ENCODE measurements at places on chromosomes 13 and 19. TPM values are rescaled to one million over a fixed set of nuclear protein-coding genes. Genes with fewer than 3 reads are reported as not detected.

DNA sequence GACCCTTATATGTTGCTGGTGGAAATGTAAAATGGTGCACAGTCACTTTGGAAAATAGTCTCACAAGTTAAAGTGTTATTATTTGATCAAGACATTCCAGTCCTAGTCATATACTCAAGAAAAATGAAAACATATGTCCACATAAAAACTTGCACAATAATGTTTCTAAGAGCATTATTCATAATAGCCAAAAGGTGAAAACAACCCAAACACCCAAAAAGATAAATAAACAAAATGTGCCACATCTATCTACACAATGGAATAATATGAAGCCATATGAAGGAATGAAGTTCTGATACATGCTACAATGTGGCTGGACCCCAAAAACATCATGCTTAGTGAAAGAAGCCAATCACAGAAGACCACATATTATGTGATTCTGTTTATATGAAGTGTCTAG lies 14.4 kb upstream of the AKAP8 start:
- H3K4me3 ChIP-seq = no peak overlapping the region
- H3K36me3 ChIP-seq = peaks cover 9% of the 10 kb centered on the region
- no peak for DNase-seq
- no peaks in the 10 kb centered on the region for H3K4me1 ChIP-seq

DNA sequence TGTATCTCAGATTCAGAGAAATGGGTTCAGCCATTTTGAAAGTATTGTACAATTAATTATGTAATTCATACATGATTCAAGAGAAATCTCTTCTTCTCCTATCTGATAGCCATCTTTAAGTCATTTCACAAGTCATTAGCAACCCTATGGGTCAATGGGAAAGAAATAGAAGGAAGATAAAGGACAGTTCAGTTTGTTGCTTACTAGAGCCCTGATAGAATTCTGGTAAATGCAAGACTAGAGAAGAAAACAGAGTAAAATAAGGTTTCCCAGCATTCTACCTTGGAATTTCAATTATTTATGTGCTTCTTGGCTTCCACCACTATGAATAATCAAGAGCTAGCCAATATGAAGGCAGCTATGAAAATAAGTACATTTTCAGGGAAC lies 117.7 kb downstream of the LHFPL6 start:
- no peak overlapping the region for H3K27ac ChIP-seq
- no peaks in the 10 kb centered on the region for H3K36me3 ChIP-seq
- no peak overlapping the region for H3K4me3 ChIP-seq
- H3K27me3 ChIP-seq = no peaks in the 10 kb centered on the region
- DNase-seq = no peak

- DNase-seq = no peak
- H3K4me1 ChIP-seq = peaks cover 4% of the 10 kb centered on the region
- H3K4me3 ChIP-seq = no peak within 1 kb of the TSS
- no peak within 1 kb of the TSS for H3K27ac ChIP-seq
- no peaks in the 10 kb centered on the region for H3K27me3 ChIP-seq
Measured at GRCh38 chr19:35291916-35292315, at the start of gene MAG. Gene MAG, plus strand, starts transcription at chr19:35292161. Its CDS starts 3,248 bp downstream, at chr19:35295409.

GRCh38 chr13:52405369-52405766 lies 604 bp downstream of the THSD1 start:
- no peaks in the 10 kb centered on the region for H3K36me3 ChIP-seq
- no peak overlapping the region for H3K27ac ChIP-seq
- DNase-seq = no peak
- H3K27me3 ChIP-seq = peaks cover 3% of the 10 kb centered on the region
- H3K4me3 ChIP-seq = peak overlapping the region; percentile 31
- peaks cover 5% of the 10 kb centered on the region for H3K4me1 ChIP-seq

DNA sequence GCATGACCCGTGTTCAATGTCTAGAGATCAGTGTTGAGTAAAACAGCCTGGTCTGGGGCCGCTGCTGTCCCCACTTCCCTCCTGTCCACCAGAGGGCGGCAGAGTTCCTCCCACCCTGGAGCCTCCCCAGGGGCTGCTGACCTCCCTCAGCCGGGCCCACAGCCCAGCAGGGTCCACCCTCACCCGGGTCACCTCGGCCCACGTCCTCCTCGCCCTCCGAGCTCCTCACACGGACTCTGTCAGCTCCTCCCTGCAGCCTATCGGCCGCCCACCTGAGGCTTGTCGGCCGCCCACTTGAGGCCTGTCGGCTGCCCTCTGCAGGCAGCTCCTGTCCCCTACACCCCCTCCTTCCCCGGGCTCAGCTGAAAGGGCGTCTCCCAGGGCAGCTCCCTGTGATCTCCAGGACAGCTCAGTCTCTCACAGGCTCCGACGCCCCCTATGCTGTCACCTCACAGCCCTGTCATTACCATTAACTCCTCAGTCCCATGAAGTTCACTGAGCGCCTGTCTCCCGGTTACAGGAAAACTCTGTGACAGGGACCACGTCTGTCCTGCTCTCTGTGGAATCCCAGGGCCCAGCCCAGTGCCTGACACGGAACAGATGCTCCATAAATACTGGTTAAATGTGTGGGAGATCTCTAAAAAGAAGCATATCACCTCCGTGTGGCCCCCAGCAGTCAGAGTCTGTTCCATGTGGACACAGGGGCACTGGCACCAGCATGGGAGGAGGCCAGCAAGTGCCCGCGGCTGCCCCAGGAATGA lies 1.5 kb upstream of the CEACAM5 start:
- no peak overlapping the region for H3K27ac ChIP-seq
- no peaks in the 10 kb centered on the region for H3K36me3 ChIP-seq
- no peaks in the 10 kb centered on the region for H3K27me3 ChIP-seq

- peaks cover 1% of the 10 kb centered on the region for H3K27me3 ChIP-seq
- H3K4me1 ChIP-seq = no peaks in the 10 kb centered on the region
- no peak overlapping the region for H3K27ac ChIP-seq
- H3K36me3 ChIP-seq = no peaks in the 10 kb centered on the region
Measured at GRCh38 chr19:34778342-34778741, 5.3 kb upstream of the ZNF599 start.

- H3K36me3 ChIP-seq = no peaks in the 10 kb centered on the region
- peaks cover 25% of the 10 kb centered on the region for H3K4me1 ChIP-seq
- DNase-seq = peak; percentile 60
- H3K4me3 ChIP-seq = no peak overlapping the region
Measured at GRCh38 chr19:19371059-19371458, 34.4 kb upstream of the GATAD2A start.

DNA sequence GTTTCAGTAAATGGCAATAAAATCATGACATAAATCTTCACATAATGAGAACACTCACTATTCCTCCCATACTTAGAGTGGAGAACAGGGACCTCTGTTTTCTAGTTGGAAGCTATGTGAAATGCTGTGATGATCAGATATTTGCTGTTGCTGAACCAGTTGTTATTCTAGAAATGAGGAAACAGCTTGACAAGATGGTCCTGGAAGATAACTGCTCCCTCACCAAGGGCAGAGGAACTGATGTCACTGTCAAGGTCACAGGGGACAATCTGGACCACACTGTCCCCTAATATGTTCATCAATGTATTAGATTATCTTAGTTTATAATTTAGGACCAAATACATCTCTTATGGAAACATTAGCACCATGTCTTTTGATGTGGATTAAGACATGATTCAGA lies 1173.3 kb downstream of the PCDH17 start:
- no peaks in the 10 kb centered on the region for H3K4me1 ChIP-seq
- H3K27me3 ChIP-seq = no peaks in the 10 kb centered on the region
- no peak overlapping the region for H3K27ac ChIP-seq
- no peaks in the 10 kb centered on the region for H3K36me3 ChIP-seq
- H3K4me3 ChIP-seq = no peak overlapping the region

Gene MYH14
- 89.8 TPM for total RNA-seq

Gene PODNL1
- 0.72 TPM for total RNA-seq

Gene TRAPPC6A
- total RNA-seq = 50.5 TPM

DNA sequence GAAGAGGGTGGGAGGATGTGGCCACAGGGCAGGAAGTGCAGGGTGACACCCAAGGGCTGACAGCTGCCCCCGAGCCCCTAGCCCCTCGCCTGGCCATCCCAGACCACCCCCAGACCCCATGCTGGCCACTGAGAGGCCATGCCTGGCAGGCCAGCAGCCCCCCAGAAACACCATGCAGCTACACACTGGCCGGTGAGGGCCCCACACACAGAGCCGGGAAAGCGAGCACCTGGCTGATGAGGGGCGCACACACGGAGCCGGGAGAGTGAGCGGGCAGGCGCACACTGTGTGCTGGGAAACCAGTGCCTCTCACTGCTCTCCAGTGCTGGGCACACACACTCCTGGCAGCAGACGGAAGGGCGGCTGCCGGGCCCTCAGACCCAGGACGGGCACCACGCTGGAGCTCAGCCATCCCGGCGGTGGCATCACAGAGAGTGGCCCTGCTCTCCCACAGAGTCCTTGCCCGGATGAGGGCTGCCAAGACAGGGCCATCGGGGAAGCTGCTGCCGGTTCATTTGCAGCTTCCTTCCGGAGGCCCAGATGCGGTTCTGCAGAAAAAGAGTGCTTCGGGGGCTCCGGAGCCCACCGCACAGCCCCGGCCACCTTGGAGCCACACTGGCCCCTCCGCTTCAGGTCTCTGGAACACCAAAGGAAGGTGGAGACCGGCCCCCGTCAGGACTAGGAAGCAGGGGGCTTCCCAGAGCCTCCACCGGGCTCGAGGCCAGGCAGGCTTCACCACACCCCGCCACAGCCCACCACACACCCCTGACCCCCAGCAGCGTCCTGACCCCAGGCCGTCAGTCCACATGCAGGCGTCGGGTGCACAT lies 76.4 kb downstream of the SPACA7 start:
- no peak overlapping the region for H3K4me3 ChIP-seq
- no peak for DNase-seq
- H3K27me3 ChIP-seq = no peaks in the 10 kb centered on the region
- H3K27ac ChIP-seq = no peak overlapping the region

Gene PCDH20
- total RNA-seq = not detected

- no peak overlapping the region for H3K27ac ChIP-seq
- H3K36me3 ChIP-seq = no peaks in the 10 kb centered on the region
- H3K4me1 ChIP-seq = peaks cover 18% of the 10 kb centered on the region
- no peak for DNase-seq
- H3K4me3 ChIP-seq = no peak overlapping the region
- no peaks in the 10 kb centered on the region for H3K27me3 ChIP-seq
Measured at GRCh38 chr13:44735806-44736205, 159.7 kb upstream of the TSC22D1 start.

DNA sequence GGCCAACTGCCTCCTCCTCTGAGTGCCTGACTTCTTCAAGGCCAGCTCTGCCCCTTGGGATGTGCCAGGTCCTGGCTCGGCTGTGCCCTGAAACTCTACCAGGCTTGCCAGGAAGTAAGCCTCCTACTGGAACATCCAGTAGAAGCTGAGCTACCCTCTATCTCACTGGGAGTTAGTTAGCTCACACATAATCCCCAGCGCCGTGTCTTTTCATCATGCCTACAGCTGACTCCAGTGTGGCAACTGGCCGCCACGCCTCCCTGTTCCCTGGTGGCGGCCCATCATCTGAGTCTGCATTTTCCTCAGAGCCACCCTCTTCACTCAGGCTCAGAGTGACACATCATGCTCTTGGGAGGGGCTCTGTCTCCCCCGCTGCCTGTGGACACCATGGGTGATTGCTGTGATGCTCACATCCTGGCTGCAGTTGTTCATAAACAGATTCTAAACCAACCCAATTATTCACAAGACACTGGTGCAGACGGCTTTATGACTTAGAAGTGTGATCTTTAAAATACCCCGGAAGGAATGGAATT lies 131.9 kb upstream of the IRS2 start:
- DNase-seq = no peak
- no peaks in the 10 kb centered on the region for H3K27me3 ChIP-seq
- H3K4me1 ChIP-seq = no peaks in the 10 kb centered on the region
- H3K36me3 ChIP-seq = no peaks in the 10 kb centered on the region

Gene GJB2
- total RNA-seq = 0.75 TPM

- peaks cover 10% of the 10 kb centered on the region for H3K4me1 ChIP-seq
- no peaks in the 10 kb centered on the region for H3K27me3 ChIP-seq
- DNase-seq = no peak
- H3K36me3 ChIP-seq = no peaks in the 10 kb centered on the region
- H3K4me3 ChIP-seq = no peak overlapping the region
Measured at GRCh38 chr19:55287361-55288079, 3.7 kb downstream of the BRSK1 start.

- H3K4me1 ChIP-seq = no peaks in the 10 kb centered on the region
- no peak overlapping the region for H3K4me3 ChIP-seq
- no peaks in the 10 kb centered on the region for H3K36me3 ChIP-seq
- DNase-seq = peak; percentile 71
- H3K27me3 ChIP-seq = no peaks in the 10 kb centered on the region
- H3K27ac ChIP-seq = no peak overlapping the region
Measured at GRCh38 chr13:91017031-91017668, 330.3 kb upstream of the MIR17HG start.

GRCh38 chr19:34189199-34189916 lies 17.1 kb downstream of the LSM14A start:
- no peak overlapping the region for H3K27ac ChIP-seq
- peaks cover 13% of the 10 kb centered on the region for H3K4me1 ChIP-seq
- H3K36me3 ChIP-seq = no peaks in the 10 kb centered on the region
- DNase-seq = no peak
- no peak overlapping the region for H3K4me3 ChIP-seq
- no peaks in the 10 kb centered on the region for H3K27me3 ChIP-seq

Gene IGFL1
- not detected for total RNA-seq

Gene EDNRB
- 21.7 TPM for total RNA-seq

Gene MISP3
- total RNA-seq = 5.2 TPM

Gene CCNA1
- total RNA-seq = not detected

- no peak overlapping the region for H3K27ac ChIP-seq
- no peak for DNase-seq
- H3K36me3 ChIP-seq = no peaks in the 10 kb centered on the region
- H3K4me3 ChIP-seq = no peak overlapping the region
Measured at GRCh38 chr19:41064974-41065569, 23.2 kb upstream of the CYP2A13 start.

DNA sequence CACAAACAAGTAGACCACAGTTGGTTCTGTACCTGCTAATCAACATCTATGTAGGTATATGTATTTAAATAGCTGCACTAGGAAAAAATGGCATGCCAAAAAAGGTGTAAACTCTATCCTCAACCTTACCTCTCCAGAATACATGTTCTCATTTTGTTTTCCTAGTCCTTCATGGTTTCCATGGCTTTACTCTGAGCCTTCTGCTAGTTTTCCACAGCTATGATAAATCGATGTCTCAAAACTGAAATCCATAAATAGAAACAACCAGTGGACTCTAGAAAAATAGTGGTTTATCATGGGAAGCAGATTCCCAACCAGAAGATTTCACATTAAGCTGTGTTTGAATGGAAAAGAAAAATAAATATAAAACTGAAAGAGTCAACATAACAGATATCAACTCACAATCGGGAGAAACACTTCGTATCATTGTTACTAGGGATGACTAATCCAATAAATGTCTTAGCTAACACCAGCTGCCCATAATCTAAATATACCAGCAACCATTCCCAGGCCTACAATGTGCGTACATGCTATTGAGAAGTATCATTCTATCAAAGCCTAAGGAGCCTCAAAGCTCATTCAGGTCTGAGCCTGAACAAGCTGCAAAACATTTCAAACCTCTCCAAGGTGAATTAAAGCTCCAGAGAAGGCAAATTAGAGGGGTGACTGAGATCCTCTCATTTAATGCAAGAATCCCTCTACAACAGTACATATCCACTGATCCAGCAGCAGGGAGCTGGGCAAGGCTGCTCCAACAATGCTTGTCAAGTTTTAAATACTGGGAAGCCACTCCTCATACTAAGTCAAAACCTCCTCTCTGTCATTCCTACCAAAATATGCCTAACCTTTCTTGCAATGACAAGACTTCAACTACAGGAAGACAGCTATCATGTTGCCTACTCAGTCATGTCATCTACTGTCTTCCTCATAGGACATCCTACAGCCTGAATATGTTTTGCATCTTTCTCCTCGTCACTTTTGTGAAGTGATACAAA lies 90.2 kb downstream of the KCTD12 start:
- no peaks in the 10 kb centered on the region for H3K27me3 ChIP-seq
- no peaks in the 10 kb centered on the region for H3K4me1 ChIP-seq
- DNase-seq = no peak

Gene IL4I1
- total RNA-seq = 0.61 TPM

All from Caco-2 (cell line).